ENCODE measurements at places on chromosomes 1 and 21.

- no peak for DNase-seq
Observed at GRCh38 chr1:116686723-116687352, 19.3 kb upstream of the IGSF3 start.

DNA sequence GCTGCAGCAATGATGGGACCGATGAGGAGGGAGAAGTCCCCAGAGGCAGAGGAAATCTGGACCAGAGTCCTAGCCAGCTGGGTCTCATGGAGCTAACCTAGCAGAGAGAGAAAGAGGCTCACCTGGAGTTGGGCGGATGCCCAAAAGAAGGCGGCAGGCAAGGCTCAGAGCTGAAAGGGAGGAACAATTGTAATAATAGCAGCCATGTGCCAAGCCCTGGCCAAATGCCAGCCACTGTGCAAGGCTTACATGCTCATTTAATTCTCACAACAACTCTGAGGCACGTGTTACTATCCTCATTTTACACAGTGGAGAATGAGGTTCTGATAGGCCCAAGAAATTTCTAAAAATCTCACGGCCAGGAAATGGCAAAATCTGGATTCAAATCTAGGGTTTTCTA lies 50.0 kb upstream of the ZNF648 start:
- DNase-seq = no peak

DNA sequence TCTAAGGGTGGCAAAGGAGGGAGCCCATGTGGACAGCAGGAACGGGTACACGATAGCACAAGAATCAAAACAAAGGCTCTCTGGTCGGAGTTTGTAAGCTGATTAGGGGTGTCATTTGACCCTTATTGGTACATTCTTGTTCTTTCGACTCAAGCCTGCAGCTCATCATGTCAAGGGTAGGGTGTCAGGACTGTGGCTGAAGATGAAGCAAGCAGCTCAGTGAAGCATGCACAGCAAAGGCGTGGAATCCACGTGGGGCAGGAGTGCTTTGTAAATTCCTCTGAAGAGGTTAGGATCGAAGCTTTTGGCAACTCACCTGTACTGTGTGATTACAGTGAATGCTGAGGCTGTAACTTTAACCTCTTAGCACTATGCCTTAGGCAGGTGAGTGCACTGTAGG lies 4.7 kb upstream of the ABCB10 start:
- DNase-seq = no peak

DNA sequence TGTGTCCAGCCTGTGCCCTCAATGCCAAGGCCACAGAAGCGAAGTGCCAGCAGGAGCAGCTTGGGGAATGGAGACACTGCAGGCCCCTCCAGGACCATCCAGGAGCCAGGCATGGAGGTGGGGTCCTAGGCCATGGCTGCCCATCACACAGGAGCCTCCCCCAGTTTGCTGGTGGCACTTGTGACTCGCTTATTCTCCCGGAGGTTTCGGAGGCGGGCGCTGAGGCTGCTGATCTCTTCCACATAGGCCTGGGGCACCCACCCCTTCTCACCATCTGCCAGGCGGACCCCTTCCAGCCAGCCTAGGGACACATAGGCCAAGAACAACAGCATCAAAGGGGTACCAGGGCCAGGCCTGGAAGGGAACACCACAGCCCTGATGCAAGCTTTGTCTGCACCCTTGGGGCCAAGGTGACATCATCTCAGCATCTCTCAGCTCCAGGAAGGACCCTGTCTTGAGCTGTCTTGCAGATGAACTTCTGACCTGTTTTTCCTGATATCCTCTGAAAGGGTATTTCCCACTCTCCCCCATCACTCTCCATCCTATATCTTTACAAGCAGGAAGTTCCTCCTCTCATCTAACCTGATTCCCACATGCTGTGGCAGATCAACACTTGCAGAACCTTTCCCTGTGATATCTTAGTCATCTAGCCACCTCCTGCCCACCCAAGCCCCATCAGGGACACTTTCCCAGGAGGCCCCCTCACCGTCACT lies 13.9 kb downstream of the ARHGEF19 start:
- DNase-seq = no peak

DNA sequence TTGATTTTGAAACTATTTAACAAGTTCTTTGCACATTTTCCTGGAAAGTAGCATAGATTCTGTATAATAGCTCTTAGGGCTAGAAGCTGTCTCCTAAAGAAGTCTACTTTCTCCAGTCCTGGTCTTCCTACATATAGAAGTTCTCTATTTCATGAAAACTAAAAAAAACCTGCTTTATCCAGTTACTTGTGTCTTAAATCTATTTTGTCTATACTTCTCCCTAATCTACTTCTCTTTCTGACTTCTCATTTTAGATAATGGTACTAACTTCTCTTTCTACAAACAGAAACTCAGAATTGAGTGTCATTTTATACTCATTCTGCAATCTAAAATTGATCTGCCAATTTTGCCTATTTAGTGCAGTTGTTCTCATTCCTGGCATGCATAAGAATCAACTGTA lies 28.7 kb downstream of the PDE4B start:
- DNase-seq = no peak

GRCh38 chr1:108000620-108001111 lies 35.7 kb upstream of the VAV3 start:
- no peak for DNase-seq

GRCh38 chr1:53278298-53278725 lies 40.0 kb upstream of the MAGOH start:
- peak; percentile 13 for DNase-seq

DNA sequence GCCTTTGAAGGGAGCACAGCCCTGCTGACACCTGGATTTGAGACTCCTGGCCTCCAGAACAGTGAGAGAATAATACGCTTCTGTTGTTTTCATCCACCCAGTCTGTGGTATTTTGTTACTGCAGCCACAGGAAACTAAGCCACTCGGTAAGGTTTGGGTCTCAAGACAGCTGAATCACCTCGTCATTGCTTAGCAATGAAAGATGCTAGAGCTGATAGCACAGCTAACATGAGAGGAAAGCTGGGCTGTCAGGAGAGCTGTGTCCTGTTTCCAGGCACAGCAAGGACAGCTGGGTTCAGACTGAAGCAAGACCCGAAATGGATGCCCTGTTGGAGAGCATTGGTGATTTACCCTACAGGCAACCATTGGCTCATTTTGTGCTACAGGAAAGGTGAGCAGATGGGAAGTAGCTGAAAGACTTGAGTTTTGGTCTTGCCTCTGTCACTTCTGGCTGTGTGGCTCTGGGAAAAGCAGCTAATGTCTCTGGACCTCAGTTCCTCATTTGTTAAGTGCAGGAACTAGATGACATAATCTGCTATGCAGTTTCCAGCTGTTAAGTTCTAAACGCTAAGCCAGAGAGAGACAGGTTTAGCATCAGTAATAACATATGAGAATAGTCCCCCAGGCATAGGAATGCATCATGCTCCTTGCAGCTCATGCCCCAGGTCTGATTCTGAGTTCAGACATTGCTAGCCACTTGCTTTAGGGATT lies 58.0 kb downstream of the CLIC6 start:
- DNase-seq = no peak

DNA sequence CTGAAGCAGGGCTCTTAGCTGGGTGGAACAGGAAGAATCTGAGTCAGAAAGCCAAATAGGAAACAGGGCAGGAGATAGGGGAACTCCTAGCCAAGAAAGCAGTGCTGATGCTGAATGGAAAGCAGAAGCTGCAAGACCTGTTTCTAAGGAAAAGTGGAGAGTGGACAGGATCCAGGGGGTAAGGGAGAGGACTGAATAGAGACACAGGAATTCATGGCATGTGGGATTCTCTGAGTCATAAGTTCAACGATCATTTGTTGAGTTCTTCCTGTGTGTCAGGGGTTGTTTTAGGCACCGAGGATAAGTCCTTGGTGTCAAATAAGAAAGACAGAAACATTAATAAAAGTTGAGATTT lies 153.8 kb upstream of the FGGY start:
- DNase-seq = peak; percentile 78

DNA sequence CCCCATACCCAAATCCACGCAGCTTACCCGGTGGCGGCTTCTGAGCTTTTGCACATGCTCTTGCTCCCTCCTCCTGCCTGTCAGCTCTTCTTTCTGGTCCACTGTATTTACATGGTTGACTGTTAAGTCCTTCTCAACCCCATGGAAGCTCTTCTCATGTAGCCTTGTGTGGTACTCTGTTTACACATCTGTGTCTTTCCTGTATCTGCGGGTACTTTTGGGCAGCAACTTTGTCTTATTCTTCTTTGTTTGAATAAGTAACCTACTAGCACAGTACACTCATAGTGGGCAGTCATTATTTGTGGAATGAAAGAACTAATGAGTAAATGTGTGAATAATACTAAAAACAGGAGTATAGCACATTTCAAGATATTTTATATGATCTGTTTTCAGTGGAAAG lies 88.5 kb upstream of the GPR88 start:
- DNase-seq = no peak

GRCh38 chr1:246506674-246507481 lies at the start of gene SMYD3:
Gene SMYD3, minus strand, starts transcription at chr1:246507279.
- no peak for DNase-seq

DNA sequence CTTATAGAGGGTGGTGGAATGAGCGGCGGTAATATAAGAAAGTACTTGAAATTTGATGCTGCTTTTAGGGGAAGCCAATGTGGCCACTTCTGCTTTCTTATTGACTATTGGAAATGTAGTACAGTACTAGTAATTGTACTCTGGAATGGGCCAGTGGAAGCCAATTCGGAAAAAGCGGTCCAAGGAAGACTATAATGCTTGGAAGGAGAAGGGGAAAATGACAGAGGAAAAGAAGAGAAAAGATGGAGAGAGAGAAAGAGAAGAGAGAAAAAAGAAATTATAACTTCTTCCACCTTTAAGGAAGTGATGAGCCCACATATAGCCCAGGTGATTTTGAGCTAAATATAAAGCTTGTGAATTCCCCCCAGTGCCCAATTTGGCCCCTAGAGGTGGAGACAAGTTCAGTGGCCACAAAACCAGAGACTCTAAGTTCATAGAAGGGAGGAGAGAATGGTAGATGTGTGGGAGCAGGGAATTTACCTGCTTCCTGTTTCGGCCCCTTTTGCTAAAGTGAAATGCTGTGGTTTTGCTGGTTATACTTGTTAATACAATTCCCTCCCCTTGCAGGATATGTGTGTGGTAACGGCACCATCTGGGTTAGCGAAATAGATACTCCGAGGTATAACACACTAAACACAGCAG lies 35.7 kb upstream of the DUSP10 start:
- no peak for DNase-seq

- no peak for DNase-seq
Observed at GRCh38 chr1:166933140-166933539, 42.2 kb downstream of the ILDR2 start.

DNA sequence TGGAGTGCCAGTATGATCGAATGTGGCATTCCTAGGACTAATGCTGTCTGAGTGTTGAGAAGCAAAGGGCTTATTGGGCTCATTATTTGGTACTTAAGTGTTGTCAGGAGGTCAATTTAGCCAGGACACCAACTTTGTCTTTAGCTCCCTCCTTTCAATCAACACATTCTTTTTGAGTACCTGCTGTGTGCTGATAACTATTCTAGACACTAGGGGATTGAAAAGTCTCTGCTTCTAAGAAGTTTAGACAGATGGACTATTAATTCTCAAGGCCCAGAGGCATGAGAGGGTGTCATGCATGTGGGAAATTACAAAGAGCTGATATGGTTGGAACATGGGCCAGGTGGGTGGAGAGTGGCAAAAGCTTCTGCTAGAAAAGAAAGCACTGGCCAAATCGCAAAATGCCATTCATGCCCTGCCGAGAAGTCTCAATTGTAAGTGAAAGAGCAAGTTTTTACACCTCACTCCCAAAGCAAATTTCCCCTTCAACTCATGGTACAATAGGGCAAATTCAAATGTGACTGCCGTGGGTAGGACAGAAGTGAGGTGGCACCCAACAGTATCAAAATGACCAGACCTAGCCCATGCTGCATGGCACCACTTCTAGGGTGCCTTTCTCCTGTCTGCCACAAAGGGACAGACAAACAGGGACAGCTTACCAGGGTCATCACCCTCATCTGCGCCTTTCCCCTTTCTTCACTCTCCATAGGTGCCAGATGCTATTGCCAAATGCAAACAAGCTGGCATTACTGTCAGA lies 53.6 kb upstream of the LAX1 start:
- no peak for DNase-seq

DNA sequence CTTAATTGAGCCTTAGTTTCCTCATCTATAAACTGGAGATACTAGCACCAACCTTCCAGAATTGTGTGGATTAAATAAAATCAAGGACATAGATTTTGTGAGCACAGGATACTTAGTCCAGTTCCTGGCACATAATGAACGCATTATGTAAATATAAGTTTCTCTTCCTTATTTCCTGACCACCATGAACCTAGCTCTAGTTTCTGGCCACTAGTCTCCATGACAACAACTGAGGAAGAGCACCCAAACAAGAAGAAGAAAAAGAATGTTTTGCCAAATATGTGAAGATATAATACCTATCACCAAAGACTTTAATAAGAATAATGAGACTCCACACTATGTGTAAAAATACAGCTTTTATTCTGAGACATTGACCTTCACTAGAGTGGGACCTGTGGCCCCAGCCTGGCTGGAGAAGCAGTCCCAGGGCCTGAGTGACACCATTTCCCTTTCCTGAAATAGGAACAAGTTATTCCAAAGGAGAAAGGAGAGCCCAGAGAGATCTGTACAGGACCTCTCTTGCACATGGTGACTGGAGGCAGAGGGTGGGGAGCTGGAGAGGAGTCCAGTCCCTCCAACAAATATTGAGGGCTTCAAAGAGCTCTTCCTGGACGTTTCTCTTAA lies 940 bp upstream of the USF1 start:
- DNase-seq = no peak

DNA sequence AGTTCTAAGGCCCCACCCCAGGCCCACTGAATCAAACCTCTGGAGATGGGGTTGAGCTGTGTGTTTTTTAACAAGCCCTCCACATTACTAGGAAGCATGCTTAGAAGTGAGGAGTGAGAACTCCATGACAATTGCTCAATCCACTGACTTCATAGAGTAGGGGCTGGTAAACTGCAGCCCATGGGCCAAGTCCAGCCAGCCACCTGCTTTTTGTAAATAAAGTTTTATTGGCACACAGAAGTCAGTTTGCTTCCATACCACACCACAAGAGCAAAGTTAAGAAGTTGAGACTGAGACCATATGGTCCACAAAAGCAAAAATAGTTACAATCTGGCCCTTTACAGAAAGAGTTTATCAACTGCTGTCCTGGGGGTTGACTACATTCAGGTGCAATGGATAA lies 309.2 kb downstream of the SETD4 start:
- DNase-seq = no peak

DNA sequence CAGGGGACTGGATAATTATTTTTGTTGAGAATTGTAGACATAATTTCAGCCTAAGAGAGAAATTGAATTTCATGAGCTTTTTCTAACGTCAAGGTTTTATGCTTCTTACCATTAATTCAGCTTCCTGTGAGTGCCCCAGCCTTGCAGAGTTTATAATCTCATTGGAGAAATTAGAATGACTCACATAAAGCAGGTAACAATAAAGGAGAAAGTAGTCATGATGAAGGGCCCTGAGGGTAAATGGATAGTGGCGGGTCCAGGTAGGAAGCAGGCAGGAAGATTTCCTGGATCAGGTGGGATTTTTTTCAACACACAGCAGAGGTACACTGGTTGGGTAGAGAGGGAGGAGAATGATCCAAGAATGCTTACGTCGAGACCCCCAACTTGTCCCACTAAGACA lies 311.4 kb downstream of the BARHL2 start:
- DNase-seq = no peak
